ENCODE measurements at places on chromosomes 2 and 18. TPM values are rescaled to one million over a fixed set of nuclear protein-coding genes. Genes with fewer than 3 reads are reported as not detected.

- DNase-seq = no peak
Measured at GRCh38 chr2:231344851-231345250, 50.7 kb upstream of the B3GNT7 start.

GRCh38 chr2:157395811-157396210 is 48.1 kb downstream of the CYTIP start:
- DNase-seq = no peak

DNA sequence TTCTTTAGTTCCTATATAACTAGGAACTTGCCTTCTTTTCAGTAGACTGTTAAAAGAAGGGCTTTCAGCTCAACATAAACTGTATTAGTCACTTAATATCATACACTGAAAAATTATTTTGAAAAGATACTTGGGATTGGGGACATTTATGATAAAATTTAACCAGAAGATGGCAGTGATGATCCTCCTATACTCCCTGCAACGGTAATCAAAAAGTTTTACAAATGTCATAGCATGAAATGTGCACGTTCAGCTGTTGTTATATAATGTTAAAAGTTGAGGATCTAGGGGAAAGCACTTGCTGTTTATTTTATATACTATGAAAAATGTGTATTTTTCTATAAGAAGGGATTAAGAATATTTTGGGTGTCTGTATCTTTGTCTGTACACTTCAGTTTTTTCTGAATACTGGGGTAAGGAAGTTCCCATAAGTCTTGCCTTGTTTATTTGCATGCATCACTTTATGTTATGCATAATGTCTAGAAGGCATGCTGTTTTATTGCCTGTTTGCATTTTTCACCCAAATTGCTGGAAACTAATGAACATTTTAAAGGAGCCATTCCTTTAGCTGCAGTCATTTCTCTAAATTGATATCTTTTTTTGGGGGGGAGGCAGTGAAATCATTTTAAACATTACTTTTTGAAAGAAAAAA is 19.0 kb downstream of the DYNC1I2 start:
- DNase-seq = no peak

GRCh38 chr2:12501469-12502158 is 215.1 kb upstream of the TRIB2 start:
- peak; percentile 28 for DNase-seq

- DNase-seq = no peak
Measured at GRCh38 chr2:190970873-190971506, 43.0 kb downstream of the STAT1 start.

- DNase-seq = no peak
Measured at GRCh38 chr2:27000228-27000627, 29.8 kb downstream of the MAPRE3 start.

The CLEC4F gene
- polyA plus RNA-seq = 0.18 TPM
